NCI-H1048 (cell line): ENCODE measurements at places on chromosomes 11 and 22.

DNA sequence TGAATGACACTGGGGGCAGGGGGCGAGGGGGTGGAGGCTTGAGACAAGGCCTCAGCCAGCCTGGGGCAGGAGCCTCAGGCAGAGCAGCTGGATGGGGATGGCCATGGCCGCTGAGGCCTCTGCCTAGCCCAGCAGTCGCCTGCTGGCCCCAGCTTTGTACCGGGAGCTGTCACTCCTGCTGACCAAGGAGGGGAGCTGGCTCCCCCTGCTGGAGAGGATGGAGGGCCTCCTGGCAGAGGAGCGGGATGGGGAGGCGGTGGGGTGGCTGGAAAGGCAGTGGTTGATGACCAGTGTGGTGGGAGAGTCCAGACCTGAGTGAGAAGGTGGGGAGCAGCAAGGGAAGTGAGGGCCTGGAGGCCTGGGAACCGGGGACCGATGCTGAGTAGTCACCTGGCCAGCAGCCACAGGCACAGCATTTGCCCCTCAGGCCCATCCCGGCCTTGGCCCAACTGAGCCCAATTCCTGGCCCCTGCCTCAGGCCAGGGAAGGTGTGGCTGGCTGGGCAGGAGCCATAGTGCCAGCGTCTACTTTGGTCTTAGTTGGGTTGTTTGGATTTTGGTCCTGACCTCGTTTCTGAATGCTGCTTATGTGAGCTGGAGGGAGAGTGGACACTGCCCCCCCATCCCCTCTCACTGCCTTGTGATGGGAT is 6.0 kb upstream of the SUSD2 start:
- no peak for DNase-seq

DNA sequence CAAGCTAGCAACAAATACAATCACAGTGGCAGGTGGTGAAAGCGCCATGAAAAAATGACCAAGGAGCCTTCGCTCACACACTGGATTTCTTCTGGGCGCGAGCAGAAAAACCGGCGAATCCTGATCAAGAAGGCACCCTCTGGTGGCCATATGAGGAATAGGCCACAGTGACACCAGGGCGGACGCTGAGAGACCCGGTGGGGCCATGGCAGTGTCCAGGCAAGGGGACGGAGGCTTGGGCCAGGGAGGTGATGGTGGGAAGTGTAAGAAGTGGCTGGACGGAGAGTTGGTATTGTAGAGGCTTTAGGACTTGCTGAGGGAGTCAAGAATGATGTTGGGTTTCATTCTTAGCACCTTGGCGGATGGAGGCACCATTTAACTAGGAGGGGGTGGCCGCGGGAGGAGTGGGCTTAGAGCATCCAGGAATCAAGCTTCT is 16.9 kb upstream of the RAC2 start:
- DNase-seq: peak; percentile 17

DNA sequence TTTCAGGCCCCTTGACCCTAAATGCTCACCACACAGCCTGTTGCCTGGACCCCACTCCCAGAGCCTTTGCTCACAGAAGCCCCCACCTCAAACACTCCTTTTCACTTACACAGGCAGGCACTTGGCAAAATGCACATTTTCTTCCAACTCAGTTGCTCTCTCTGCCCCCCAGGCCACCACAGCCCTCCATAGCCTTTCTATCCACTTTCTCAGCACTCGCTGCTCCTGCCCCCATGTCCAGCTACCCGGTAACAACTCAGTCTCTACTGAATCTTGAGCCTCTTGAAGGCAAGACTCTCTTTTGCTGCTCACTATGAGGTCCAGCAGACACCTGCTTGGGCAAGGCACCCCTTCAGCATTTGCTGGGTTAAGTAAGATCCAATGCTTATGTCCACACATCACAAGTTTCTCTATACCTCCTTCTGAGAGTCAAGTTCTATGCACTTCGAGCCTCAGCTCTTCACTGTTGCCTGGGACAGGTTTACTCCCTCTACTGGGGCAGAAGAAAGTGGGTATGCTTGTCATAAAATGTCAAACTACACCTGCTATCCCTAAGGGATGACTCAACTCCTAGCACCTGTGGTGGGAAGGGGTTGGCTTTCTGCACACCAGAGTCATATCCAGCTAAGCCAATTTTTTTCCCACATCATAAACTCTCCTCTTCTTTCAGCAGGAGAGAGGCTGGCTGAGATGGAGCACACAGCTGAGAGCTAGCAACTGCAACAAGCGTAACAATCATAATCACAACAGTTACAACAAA is 36.9 kb downstream of the MORC2 start:
- no peak for DNase-seq

GRCh38 chr22:39220890-39221850 is 23.6 kb downstream of the PDGFB start:
- DNase-seq: no peak

GRCh38 chr22:30208631-30209603 is 37.6 kb downstream of the LIF start:
- no peak for DNase-seq

DNA sequence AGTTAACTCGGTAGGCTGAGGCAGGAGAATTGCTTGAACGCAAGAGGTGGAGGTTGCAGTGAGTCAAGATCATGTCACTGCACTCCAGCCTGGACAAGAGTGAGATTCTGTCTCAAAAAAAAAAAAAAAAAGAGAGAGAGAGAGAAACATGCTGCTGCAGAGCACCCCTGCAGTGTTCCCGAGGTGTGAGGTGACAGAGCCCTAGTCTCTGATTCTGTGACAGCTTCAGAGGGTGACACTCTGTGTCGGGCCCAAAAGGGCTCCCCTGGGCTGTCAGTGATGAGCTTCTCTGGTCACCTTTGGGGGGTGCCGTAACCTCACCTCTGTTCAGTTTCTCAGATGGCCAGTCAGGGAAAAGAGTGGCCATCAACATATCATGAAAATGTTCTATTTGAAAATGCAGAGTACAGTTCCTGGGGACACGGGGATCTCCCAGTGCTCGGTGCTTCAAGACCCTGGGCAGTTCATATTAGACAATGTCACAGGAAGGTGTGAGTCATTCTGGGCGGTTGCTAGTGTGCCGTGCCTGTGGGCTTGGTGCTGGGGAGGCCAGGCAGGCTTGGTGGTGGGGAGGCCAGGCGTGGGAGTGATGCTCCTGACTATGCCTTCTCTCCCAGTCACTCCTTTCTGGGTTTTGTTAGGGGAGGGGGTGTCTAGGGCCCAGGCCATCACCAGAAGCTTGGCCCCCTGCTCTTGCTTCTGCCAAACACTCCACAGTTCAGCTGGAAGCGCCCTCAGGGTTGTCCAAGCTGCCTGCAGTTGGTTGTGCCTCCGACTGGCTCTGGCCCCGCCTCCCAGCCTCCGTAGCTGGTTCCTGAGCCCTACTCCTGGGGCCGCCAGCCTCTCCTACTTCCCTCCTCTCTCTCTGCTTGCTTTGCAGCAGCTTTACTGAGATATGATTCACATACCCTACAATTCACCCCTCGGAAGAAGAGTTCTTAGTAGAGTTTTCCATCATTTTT is 52.5 kb upstream of the CLDN5 start:
- no peak for DNase-seq

- no peak for DNase-seq
These were observed 27.9 kb upstream of the SMPD1 start for GRCh38 chr11:6362185-6362872.

DNA sequence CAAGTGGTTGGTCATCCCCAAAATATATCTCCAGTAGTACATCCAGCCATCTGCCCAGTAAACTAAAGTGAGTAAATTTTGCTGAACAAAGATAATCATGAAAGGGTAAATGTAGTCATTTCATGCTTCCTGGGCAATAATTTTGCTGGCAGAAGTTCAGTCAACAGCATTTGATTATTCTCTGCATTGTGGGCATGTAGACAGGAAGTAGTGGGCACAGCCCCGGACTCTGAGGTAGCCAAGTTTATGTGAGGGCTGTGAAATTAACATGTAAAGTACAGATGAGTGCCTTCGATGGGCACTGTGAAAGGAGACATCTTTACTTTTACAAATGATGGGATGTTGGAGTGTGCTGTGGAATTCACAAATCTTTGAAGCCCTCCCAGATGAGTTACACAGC is 312.2 kb upstream of the MTNR1B start:
- DNase-seq: no peak

DNA sequence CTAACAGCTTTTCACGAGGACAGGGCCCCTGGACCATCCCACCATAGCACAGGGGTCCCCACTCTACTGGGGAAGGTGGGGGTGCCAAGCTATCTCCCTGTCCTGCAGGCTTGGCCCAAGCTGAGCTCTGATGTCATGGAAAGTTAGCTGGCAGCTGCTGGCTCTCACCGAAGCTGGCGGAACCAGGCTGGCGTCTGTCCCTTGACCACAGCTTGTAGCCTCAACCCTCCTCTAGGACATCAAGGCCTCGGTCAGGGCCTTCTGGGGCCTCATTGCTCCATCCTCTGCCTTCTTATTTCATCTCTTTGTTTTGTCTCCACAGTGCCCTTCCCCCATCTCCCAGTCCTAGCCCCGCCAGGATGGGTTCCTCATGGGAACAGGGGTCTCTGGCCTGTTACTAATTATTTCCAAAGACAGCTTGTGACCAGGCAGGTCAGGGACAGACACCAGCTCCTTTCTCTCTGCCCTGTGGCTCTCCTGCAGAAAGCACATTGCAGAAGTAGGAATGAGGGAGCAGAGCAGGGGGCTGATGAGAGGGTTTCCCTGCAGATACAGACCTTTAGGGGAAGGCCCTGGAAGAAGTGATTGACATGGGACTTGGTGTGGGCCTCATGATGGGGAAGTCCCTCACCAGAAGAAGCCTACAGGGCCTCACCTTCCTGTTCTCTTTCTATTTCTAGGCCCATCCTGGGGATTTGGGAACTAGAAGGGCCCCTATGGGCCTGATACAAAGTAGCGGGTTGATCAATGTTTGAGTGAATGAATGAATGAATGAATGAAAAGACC is 97.5 kb upstream of the ALX4 start:
- DNase-seq: no peak

GRCh38 chr11:130122141-130122575 is 37.4 kb upstream of the ST14 start:
- no peak for DNase-seq

GRCh38 chr22:17366830-17367229 is 2.4 kb upstream of the CECR2 start:
- no peak for DNase-seq

- peak; percentile 35 for DNase-seq
These were observed 667 bp downstream of the CD81 start for GRCh38 chr11:2377511-2378443.

- DNase-seq: no peak
These were observed 8.3 kb upstream of the MS4A6E start for GRCh38 chr11:60318726-60319125.

- no peak for DNase-seq
These were observed 38.8 kb downstream of the OSBPL5 start for GRCh38 chr11:3126207-3126865.

DNA sequence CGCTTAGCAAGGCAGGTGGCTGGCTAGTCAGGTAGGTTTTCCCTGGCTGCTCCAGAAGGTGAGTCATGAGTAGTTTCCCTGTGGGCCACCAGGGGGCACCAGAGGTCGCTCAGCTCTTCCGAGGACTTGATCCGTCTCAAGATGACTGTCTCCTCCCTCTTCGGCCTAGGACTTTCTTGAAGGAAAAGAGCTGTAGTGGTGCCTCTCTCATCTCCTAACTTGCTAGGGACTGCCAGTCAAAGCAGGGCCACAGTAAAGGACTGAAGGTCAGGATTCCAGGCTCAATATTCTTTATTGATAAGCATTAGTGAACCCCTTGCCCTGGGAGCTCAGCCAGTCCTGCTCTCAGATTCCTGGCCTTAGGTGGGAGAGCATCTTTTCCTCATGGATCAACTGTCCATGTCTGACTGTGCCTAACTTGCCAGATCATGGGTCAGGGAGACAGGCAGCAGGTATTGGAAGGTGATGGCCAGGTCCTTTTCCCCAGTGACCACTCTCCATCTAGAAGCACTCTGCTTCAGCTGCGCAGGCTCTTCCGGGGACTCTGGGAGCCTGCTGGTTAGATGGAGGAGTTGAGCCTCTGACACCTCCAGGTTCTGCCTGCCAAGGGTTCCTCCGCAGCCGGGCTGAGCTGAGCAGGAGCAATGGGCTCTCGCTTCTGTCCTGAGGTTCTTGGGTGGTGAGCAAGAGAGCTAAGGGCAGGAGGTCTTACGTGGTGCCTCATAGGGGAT is 1.9 kb downstream of the POLD4 start:
- DNase-seq: no peak

GRCh38 chr22:24805790-24806662 is at the start of gene SGSM1:
Gene SGSM1 (plus strand): TSS chr22:24806211. CDS start chr22:24806326, 115 bp downstream.
- peak; percentile 30 for DNase-seq

DNA sequence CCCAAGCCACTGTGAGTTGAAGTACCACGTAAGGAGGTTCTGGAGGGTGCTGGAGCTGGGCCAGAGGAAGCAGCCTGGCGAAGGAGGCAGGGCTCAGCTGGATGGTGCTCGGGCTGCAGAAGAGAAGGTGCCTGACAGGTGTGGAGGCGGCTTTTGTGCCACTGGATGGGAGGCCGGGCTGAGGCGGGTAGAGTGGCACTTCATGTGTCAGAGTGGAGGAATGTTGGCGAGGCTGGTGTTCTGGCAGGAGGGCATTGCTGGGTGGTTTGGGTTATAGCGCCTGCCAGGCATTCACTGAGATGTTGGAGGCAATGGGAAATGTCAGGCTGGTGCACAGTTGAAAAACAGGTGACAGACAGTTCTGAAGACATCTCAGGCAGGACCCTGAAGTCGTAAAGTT is 24.2 kb downstream of the UBE2L3 start:
- no peak for DNase-seq

DNA sequence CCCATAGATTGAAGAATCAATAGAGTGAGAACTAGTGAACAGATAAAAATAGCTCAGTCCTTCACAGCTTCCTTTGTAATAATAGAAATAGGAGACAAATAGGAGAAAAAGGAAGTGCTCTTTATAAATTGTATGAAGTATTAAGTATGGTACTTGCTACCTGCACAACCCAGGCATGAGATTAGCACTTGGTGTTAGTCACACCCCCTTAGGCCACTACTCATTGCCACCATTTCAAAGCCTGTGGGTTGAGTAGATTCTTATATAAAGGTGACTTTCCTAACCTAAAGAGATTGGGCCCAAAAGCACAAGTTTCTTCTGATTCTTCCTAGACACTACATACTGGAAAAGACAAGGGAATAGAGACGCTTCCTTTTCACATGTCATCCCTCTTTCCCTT is 37.7 kb upstream of the ADORA2A start:
- no peak for DNase-seq

GRCh38 chr11:44561275-44561805 is 4.1 kb upstream of the CD82 start:
- no peak for DNase-seq

DNA sequence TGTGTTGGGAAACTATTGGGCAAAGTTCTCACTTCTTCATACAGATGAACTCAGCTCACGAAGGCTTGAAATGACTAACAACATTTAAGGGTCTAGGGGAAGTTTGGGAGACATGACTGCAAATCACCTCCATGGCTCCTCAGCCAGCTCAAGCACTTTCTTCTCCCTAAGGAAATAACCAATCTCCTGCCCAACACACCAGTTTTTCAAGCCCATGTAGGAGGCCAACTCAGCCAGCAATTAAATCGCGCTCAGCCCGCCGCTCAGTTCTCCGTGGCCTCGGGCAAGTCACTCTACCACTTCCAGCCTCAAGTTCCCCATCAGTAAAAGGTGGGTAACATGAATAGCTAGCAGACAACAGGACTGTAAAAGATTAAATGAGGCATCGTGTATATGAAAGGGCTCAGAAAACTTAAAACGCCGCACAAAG is 796 bp downstream of the POLDIP3 start:
- DNase-seq: no peak

GRCh38 chr11:63917692-63918506 is 935 bp upstream of the RCOR2 start:
- DNase-seq: no peak

- no peak for DNase-seq
These were observed 13.7 kb downstream of the ARAP1 start for GRCh38 chr11:72738199-72739141.

- DNase-seq: no peak
These were observed 13.3 kb downstream of the LSP1 start for GRCh38 chr11:1866226-1866625.

GRCh38 chr11:17746096-17746495 is 11.5 kb downstream of the KCNC1 start:
- no peak for DNase-seq
